T-helper 1 cell (primary cell): ENCODE measurements at places on chromosomes 7 and 10.

DNA sequence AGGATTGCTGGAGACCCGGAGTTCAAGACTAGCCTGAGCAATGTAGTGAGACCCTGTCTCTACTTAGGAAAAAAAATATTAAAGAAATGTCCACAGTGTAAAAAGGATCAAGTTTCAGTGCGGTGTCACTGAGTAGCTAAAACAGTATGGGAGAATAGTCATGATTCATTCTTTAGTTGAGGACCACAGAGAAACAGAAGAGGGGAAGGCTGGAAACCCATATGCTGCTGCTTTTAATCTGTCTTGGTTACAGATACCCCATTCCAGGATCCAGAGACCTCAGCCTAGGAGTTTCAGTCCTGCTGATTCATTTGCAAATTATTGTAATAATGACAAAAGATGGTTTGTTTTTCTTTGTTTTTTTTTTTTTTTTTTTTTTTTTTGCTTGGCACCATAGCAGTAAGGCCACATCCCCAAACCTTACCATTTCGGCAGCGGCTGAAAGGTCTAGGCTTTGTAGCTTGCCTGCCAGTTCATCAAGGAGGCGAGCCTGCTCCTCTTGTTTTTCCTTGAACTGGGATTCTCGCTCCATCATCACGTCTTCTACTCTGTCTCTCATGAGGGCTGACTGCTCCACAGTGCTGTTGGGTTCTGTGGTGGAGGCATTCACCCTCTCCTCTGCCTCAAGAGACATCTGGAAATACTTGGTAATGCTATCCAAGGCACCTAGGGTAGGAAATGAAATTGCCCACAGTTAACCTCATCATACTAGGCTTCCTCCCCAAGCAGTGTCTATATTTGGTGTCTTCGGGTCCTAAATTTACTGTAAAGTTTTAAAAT lies 44.2 kb downstream of the DLD start:
- no peak for DNase-seq

DNA sequence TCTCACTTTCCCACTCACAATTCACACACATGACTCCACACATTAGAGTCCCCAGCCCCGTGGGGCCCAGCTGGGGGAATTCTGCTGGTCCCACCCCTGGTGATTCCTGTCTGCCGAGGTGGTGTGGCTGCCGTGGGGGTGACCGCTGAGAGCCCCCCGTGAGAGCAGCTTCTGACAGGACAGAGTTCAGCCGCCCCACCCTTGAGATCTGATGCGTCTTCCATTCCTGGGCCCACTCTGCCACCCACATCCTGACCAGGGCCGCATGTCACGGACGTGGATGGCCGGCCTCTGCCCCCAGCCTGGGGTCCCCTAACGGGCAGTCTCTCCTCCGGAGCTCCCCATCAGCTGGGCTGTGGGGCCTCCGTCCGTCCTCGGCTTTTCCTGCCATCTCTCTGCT lies 240.1 kb upstream of the PITRM1 start:
- no peak for DNase-seq

DNA sequence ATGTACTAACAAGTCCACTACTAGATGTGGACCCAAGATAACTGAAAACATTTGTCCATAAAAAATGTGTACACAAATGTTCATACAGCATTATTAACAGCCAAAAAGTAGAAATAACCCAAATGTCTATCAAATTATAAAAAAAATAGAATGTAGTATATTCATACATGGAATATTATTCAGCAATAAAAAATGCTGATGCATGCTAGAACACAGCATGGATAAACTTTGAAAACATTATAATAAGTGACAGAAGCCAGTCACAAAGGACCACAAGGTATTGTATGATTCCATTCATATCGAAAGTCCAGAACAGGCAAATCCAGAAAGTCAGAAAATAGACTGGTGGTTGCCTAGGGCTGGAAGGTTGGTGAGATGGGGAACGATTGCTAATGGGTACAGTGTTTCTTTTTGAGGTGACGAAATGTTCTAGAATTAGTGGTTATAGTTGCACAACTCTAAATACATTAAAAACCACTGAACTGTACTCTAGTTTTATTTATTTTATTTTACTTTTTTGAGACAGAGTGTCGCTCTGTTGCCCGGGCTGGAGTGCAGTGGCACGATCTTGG lies 43.3 kb upstream of the ANLN start:
- no peak for DNase-seq

- DNase-seq = no peak
Observed at GRCh38 chr7:35316549-35316948, 62.6 kb upstream of the TBX20 start.

DNA sequence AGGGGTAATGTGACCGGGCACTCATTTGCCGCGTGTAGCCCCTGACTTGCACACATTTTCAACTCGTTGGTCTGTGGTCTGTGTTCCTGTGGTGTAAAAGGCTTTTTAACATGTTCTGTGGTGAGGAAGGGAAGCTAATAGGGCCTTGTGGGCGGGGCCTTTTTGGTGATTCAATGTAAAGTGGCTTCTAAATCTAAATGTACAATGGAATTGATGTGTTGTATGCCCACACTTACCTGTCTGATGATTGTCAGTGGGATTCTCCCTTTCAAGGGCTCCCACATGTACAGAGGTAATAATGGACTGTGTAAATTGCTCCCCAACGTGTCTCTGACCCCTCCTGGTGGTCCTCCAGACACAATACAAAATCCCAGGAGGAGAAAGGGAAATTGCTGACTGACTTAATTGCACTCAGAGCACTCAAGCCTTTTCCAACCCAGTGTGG lies 43.1 kb upstream of the GATAD1 start:
- no peak for DNase-seq
